Dermis microvascular lymphatic vessel endothelial cell (primary cell): ENCODE measurements at places on chromosomes 16 and 17. TPM values are rescaled to one million over a fixed set of nuclear protein-coding genes. Genes with fewer than 3 reads are reported as not detected.

CMC2 gene
- total RNA-seq, result 32.7 and 34.5 TPM in 2 replicates

TBC1D28 gene
- total RNA-seq, result not detected in 2 replicates

EXOC3L1 gene
- total RNA-seq, result 38.8 and 57.7 TPM in 2 replicates

SLC46A1 gene
- 0.77 and 1.8 TPM in 2 replicates for total RNA-seq

ASB16 gene
- not detected in 2 replicates for total RNA-seq

MT1G gene
- not detected in 2 replicates for total RNA-seq

SPATA22 gene
- 1.7 TPM in 1 of 2 replicates, not detected in the other for total RNA-seq

TP53TG3C gene
- not detected in 2 replicates for total RNA-seq

KCNAB3 gene
- 0.13 and 0.26 TPM in 2 replicates for total RNA-seq

TPPP3 gene
- total RNA-seq, result under 0.01 TPM in 2 replicates

TMC6 gene
- 23.1 and 35.7 TPM in 2 replicates for total RNA-seq

GUCY2D gene
- total RNA-seq, result not detected in 2 replicates

SETD1A gene
- 1.7 and 4.2 TPM in 2 replicates for total RNA-seq

KRT25 gene
- total RNA-seq, result not detected in 2 replicates

IFI35 gene
- 6.2 and 12.0 TPM in 2 replicates for total RNA-seq

HS3ST6 gene
- not detected in 2 replicates for total RNA-seq

SYT17 gene
- total RNA-seq, result 1.3 and 3.7 TPM in 2 replicates

SLC6A4 gene
- 3.7 and 5.8 TPM in 2 replicates for total RNA-seq

PRR35 gene
- not detected in 2 replicates for total RNA-seq

ABCA9 gene
- total RNA-seq, result 0.26 and 1.4 TPM in 2 replicates

SLC12A3 gene
- not detected in 2 replicates for total RNA-seq

CCL5 gene
- total RNA-seq, result 0.38 and 0.39 TPM in 2 replicates

RNF135 gene
- 0.77 and 1.1 TPM in 2 replicates for total RNA-seq

TP53TG3 gene
- not detected in 2 replicates for total RNA-seq

FOXL1 gene
- 0.89 and 1.3 TPM in 2 replicates for total RNA-seq

SLC35G6 gene
- total RNA-seq, result not detected in 2 replicates

GFAP gene
- 0.13 TPM in 1 of 2 replicates, not detected in the other for total RNA-seq

USP10 gene
- total RNA-seq, result 36.6 and 52.1 TPM in 2 replicates

ITFG1 gene
- 42.0 and 46.8 TPM in 2 replicates for total RNA-seq

PPY gene
- not detected in 2 replicates for total RNA-seq

CHMP6 gene
- 12.3 and 17.6 TPM in 2 replicates for total RNA-seq

KRTAP9-4 gene
- total RNA-seq, result not detected in 2 replicates

PLEKHH3 gene
- 12.5 and 16.6 TPM in 2 replicates for total RNA-seq

MYH1 gene
- not detected in 2 replicates for total RNA-seq

XAF1 gene
- total RNA-seq, result 1.5 and 4.7 TPM in 2 replicates

TM4SF5 gene
- not detected in 2 replicates for total RNA-seq

GPR179 gene
- not detected in 2 replicates for total RNA-seq

TAC4 gene
- total RNA-seq, result not detected in 2 replicates

MMP25 gene
- under 0.01 and 0.13 TPM in 2 replicates for total RNA-seq

KAT8 gene
- 30.3 and 37.4 TPM in 2 replicates for total RNA-seq

NHLRC4 gene
- 1.3 and 3.0 TPM in 2 replicates for total RNA-seq

NPIPA5 gene
- total RNA-seq, result 0.64 TPM in 1 of 2 replicates, not detected in the other

TP53TG3B gene
- not detected in 2 replicates for total RNA-seq

EIF5A gene
- total RNA-seq, result 540 and 622 TPM in 2 replicates

PSKH1 gene
- 8.7 and 17.6 TPM in 2 replicates for total RNA-seq
